WERI-Rb-1 (cell line): ENCODE measurements at places on chromosomes 11 and 22.

- DNase-seq: no peak
These were observed 30.4 kb downstream of the SEZ6L start for GRCh38 chr22:26199665-26200064.

- no peak for DNase-seq
These were observed 21.5 kb downstream of the RIBC2 start for GRCh38 chr22:45434981-45435380.

GRCh38 chr11:57314221-57314973, 10.4 kb downstream of the TNKS1BP1 start:
- DNase-seq: no peak

DNA sequence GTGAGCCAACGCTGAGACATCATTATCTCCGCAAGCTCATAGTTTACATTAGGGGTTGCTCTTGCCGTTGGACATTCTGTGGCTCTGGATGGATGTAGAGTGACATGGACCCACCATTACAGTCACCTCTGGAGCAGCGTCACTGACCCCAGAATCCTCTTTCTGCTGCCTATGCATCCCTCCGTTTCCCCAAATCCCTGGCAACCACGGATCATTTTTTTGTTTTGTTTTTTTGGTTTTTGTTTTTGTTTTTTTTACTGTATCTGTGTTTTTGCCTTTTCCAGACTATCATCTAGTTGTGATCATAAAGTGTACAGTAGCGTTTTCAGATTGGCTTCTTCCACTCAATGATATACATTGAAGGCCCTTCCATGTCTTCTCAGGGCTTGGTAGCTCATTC, 4.0 kb downstream of the PARVB start:
- DNase-seq: no peak
